ENCODE measurements at places on chromosomes 16 and 17.

DNA sequence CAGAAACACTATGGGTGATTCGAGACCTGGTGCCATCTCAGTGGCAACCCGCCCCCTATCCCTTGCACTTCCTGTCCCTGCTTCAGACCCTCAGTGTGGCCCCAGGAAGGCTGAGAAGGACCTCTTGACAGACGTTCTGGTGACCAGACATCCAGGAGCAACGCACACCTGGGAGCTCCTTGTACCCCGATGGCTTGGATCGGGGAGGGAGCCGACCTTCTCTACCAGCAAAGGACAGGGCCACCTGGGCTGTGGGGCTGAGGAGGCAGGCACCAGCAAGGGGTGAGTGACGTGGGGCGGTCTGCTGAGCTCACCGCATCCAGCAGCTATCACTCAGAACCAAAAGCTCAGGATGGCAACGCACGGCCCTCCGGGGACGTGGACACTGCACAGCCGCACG, 27.2 kb downstream of the UNKL start:
- no peak for DNase-seq

DNA sequence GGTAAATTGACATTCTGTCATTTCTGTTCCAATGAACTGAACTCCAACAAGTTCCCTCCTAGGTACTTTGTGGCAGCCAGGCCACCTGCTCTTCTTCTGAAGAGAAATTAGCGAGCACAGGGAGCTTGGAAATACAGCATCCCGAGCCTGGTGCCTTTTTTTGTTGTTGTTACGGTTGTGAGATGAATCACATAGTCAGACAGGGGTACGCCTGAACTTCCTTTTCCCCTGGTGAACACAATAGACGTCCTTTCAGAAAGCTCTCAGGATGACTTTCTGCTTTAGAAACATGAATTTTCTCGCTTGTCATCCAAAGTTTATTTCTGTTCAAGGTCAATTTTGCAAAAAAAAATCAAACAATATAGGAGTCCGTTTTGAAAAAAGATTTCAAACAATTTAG, 53.9 kb upstream of the XYLT1 start:
- DNase-seq = no peak

- DNase-seq = no peak
Observed at GRCh38 chr16:62068747-62069146, 32.5 kb upstream of the CDH8 start.

DNA sequence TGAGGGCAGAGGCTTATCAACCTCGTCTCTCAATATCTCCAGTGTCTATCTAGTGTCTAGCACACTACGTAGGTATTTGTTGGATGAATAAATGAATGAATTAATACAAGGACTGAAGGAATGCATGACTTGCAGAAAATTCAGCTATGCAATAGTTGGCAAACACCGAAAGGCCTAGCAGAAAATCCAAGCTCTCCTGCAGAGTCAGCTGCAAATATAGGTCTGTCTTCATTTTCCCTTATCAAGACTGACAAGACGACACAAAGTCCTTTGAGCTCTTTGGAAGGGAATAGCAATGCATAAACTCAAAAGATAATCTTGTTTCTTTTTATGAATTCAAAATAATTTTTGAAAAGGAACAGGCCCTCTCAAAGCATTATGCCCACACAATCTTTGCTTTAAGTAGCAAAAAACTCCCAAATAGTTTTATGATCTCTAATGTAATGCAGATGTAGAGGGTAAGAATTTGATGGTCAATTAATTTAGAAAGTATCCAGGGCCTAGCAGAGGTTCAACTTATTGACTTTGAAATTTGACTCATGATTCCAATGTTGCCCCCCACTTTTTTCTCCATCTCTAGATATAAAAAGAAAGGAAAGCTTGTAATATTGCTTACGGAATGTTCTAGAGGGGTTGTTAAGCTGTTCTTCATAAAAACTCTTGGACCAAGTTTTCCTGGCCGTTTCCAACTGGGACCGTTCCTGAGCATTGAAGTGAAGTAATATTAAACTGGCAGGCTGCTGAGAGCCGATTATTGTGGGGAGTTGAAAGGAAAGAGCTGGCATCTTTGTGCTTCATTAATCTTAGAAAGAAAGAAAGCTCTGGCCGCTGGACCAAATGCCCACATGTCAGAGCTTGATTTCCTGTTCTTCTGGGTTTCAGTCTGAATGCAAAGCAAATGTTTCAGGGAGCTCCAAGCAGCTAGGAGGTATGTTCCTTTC, 227.3 kb downstream of the HS3ST3A1 start:
- DNase-seq = no peak

GRCh38 chr16:53429221-53429943, 4.9 kb upstream of the RBL2 start:
- DNase-seq = peak; percentile 61

- DNase-seq = no peak
Observed at GRCh38 chr17:39400547-39401411, 647 bp downstream of the FBXL20 start.

DNA sequence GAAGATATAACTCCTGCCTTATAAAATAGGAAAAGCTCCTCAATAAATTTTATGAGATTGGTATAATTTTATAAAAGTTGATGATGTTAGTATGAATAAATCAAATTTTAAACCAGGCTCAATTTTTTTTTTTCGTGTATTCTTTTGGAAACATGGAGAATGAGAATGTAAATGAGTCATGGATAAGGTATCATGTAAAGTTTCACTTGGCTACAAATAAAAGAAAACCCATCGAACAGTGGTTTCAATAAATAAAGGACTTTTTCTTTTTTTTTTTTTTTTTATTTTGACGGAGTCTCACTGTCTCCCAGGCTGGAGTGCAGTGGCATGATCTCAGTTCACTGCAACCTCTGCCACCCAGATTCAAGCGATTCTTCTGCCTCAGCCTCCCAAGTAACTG, 67.3 kb downstream of the PHKB start:
- peak; percentile 23 for DNase-seq

DNA sequence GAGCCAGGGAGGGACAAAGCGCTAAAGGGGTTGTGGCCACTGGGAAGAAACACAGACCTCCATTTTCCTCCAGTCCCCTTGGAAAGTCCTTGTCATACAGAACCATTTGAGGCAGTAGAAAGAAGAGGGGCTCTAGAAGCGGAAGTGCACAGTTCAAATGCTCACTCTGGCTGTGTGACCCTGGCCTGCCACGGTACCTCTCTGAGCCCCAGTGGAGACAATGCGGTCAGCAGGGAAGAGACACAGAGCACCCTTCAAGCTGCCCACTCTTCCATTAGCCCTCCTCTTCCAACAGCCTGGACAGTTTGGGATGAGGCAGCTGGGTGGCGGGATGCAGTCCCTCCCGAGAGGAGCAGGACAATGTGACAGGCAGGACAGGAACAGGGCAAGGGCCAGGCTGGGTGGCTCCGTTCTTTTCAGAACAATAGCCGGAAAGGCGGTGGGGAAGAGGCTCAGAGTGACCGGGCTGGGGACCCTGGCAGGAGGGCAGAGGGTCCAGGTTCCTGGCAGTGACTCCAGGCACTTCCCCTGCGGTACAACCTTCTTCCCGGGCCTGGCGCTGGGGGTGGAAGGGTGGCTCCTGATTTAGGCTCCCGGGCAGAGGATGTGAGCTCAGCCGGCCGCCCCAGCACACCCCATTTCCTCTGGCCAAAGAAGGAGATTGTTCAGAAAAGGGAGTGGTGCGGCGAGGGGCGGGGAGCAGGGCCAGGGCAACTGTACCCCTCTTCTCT, 5.6 kb downstream of the CASKIN2 start:
- no peak for DNase-seq

DNA sequence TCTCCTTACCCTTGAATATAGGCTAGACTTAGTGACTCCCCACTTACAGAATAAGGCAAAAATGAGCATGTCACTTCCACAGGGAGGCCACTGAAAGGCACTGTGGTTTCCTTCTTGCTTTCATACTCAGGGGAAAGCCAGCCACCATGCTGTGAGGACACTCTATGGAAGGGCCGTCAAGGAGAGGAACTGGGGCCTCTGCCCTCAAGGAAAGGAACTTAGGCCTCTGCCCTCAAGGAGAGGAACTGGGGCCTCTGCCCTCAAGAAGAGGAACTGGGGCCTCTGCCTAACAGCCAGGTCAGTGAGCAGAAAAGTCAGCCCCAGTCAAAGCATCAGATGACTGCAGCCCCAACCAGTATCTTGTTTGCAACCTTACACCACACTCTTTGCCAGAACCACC, 30.1 kb downstream of the VPS35 start:
- DNase-seq = no peak

GRCh38 chr17:68054296-68054900, 18.9 kb downstream of the KPNA2 start:
- DNase-seq = peak; percentile 87

DNA sequence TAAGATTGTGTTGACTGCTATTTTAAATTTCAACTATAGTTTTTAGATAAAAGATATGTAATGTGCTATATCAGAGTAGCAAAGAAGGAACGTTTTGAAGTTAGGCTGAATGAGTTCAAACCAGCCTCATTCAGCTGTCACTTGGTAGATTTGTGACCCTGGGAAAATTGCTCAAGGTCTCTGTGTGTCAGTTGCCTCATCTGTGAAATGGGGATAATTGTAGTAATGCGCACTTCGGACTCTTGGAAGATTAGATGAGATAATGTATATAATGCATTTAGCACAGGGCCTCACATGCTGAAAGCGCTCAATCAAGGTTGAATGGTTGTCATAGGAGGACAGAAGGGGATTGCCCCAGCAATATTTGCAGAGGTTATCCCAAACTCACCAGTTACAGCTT, 4.7 kb downstream of the BMERB1 start:
- DNase-seq = no peak

DNA sequence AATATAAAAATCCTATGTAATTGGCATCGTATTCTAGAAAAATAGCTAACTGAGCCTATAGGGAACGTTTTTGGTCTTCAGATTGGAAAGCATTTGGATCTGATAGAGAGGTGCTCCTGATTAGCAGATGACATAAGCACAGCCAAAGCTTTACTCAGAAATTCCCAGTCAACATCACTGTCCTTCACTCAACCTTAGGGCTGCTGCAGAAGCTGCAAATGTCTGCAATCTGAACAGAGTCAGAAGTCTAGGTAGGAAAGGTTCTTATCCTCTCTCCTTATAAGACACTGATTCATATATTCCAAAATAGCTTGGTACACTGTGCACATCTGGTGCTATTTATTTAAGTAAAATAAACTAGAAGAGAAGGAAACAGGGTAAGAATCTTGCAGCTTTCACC, 19.2 kb downstream of the STRADA start:
- no peak for DNase-seq

- DNase-seq = no peak
Observed at GRCh38 chr17:75615301-75615700, 17.9 kb upstream of the SMIM5 start.

DNA sequence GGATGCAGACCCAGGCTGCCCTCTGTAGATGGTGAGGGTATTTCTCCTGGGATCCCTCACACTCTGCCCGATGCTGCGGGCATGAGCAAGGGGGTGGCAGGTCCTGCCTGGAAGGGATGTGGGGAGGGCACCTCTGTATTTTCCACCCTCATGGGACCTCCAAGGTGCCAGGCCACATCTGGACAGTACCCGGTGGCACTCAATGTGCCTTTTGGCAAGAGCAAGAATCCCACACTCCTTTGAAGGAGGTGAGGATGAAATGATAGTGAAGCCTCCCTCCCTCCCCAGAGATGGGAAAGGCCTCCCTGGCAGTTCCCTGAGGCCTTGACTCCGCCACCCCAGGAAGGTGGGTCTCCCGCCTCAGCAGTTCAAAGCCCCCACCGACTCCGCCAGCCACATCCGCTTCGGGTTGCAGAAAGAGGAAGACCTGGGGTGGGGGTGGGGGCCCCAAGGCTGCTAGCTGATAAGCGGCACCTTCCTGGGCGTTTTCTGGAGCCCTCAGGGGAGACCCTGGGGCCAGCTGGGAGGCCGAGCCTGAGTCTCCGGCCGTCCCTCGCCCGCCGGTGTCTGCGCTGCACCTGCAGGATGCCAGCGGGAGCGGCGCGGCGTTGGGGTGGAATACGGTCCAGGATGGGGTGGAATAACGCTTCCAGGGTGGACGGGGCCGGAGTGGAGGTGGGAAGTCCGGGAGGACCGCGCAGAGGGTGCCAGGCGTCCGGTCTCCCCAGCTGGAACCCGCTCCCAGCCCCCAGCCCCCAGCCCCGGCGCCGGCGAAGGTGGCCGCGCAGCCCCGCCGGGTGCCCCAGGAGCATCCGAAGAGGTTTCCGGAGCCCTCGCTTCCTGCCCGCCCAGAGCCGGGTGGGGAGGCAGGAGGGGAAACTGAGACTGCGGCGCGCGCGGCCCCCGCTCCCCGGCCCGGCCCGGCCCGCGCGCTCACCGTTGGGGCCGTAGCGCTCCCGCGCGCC, 718 bp downstream of the ATP2A3 start:
- no peak for DNase-seq

GRCh38 chr17:51166987-51167931, 1.0 kb downstream of the NME2 start:
- peak; percentile 47 for DNase-seq

- DNase-seq = no peak
Observed at GRCh38 chr16:87645802-87646201, 43.5 kb downstream of the JPH3 start.

DNA sequence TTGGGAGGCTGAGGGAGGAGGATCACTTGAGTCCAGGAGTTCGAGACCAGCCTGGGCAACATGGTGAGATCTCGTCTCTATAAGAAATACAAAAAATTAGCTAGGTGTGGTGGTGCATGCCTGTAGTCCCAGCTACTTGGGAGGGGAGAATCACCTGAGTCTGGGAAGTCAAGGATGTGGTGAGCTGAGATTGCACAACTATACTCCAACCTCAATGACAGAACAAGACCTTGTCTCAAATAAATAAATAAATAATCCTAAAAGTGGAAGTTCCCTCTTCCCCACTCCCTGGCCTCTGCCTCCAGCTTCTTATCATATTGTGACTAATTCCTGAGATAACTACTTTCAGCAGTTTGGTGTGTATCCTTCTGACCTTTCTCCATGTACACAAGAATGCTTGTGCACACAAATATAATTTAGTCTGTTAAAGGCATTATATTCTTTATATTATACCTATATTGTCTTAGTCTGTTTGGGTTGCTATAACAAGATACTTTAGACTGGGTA, 23.5 kb upstream of the DNAJA2 start:
- no peak for DNase-seq

DNA sequence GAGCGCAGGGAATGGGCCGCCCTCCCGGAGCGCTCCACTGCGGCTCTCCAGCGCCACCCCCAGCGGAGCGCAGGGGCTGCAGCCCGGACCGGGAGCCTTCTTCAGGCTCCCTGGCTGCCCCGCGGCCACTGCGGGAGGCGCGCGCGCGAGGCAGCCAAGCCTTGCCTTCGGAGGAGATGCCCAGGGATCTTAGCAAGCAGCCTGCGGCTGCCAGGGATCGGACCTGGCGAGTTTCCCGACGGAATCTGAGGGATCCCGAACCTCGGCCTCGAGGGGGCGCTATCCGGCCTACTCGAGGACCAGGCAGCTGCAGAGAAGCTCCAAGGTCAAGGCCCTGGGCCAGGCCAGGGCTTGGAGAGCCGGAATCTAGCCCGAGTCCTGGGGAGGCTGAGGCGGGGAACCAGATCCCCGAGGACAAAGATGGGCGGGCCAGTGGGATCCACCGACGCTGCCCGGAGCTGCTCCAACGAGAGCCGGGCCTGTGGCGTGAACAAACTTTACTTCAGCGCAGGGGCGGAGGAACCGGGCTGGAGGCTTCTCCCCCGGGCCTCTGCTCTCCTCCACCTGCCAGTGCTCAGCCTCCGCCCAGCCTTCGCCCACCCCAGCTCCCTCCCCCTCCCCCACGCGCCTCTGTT, at the start of gene IRX6:
Gene IRX6, plus strand, starts transcription at position 567 of the 635 bp plus-strand sequence. CDS start 889 bp downstream, outside the sequence.
- DNase-seq = peak; percentile 11
